ENCODE measurements at places on chromosomes 3 and 15.

- peak; percentile 37 for DNase-seq
Observed at GRCh38 chr3:183449391-183449790, 21.0 kb upstream of the MCF2L2 start.

DNA sequence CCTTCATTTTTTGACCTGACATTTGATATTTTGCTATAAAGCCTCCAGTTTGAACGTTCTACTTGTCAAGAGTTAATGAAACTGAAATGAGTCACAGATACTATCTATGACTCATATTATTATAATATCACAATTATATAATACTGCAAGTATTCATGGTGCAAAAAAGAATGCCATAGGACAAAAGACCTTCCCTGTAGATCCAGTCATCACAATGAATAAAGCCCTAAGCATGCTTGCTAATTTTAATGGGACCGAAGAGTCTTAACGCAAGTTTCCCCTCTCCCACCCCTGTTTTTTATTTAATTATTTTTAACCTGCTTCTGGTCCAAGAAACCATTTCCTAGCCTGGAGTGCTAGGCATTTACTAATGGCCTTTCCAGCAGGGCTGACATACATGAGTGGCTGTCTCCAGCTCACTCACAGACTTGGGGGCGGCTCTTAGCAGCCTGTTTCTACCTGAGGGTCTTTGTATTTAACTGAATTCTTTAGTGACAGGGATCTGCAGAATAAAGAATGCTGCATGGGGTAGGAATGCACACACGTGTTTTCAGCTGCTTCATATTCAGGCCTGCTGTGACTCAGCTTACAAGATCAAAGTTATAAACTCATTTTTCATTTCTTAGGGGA is 61.2 kb downstream of the THBS1 start:
- peak; percentile 47 for DNase-seq

DNA sequence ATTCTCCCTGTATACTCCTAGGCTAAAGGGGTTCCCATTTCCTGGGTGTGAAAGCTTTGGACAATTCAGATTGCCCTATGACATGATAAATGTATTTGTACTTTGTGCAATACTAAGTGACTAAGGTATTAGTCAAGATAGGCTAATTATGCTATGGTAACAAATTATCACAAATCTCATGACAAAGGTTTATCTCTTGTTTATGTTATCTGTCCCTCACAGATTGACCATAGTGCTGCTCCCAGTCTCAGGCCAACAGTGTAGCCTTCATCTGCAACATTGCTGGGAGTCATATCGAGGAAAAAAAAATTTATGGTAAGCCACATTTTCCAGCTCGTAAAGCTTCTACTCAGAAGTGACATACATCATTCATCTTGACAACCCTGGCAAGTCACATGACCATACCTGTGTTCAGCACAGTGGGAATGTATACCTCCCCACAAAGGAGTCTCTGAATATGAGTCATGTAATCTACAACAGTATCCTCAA is 346.2 kb downstream of the IGSF11 start:
- DNase-seq = no peak

- DNase-seq = no peak
Observed at GRCh38 chr3:60584250-60584649, 667.0 kb downstream of the FHIT start.

- DNase-seq = peak; percentile 70
Observed at GRCh38 chr3:24351779-24352469, 142.7 kb downstream of the THRB start.

GRCh38 chr15:75902129-75902557 is 1.5 kb upstream of the FBXO22 start:
- no peak for DNase-seq

DNA sequence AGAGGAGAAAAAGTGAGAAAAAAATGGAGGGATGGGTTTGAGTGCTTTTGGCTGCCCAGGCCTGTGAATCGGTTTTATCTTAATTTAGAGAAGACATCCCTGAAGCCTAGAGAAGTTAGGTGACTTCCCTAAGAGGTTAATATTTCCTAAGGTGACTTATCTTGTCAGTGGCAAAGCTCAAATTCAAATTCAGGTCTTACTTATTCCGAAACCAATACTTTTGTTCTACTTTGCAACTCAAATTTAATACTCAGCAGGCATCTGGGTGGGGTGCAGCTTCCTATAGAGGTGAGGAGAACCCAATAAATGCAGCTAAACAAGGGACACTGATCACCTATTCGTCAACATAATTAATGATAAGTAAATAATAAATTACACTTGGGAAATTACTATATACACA is 54.9 kb upstream of the MYRIP start:
- no peak for DNase-seq

DNA sequence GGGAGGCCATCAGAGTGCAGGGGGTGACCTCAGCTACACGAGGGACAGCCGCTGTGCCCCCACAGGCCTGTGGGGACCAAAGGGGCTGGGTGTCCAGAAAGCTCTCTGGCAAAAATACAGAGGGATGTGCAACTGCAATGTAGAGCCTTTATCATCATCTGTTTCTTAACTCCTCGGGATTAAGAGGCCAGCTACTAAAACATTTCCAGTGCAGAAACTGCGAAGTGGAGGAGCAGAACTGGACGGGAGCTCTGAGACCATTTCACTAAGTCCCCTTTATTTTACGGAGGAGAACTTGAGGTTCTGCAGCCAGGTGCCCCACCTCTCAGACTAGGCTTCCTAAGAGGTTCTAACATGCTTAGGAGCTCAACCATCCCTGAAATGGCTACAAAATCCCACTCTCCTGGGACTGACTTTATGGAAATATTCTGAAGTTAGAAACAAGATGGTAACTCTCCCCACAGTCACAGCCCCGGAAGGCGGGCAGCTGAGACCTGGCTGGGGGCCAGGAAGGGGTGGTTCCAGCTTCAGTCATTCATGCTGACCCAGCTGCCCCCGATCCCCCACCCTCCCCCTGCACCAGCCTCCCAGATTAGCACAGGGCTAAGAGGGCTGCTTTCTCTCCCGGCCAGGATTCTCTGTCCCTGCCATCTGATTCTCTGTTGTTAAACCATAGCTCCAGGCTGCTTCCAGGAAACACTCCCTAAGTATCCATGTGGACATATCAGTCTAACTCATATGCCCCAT is 40.3 kb downstream of the UMPS start:
- peak; percentile 14 for DNase-seq

DNA sequence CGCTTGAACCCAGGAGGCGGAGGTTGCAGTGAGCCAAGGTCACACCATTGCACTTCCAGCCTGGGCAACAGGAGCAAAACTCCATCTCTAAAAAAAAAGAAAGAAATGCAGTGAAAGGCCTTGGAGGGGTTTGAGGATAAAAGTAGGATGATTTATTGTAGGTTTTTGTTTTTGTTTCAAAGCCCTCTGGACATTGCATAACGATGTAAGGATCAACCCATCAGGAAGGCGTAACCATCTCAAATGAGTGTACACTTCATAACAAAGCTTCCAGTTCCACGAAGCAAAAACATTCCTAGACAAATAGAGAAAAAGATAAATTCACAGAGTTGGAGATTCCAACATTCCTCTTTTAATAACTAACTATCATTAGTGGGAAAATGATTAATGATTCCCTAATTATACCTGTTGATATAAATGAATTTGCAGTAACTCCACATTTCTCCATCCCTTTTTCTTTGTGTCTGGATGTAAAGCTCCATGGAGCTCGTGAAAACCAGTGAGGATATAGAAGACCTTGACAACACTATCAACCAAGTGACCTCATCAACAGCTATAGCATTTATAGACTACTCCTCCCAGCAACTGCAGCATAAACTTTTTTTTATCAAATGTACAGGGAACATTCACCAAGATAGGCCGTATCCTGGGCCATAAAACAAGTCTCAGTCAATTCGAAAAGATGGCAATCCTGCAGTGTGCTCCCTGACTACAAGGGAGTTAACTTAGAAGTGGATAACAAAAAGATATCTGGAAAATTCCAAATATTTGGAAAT is 48.7 kb upstream of the PPP4R2 start:
- no peak for DNase-seq

- no peak for DNase-seq
Observed at GRCh38 chr15:67776600-67776999, 48.7 kb upstream of the SKOR1 start.

- peak; percentile 79 for DNase-seq
Observed at GRCh38 chr15:81548365-81549130, 174.5 kb upstream of the TMC3 start.

DNA sequence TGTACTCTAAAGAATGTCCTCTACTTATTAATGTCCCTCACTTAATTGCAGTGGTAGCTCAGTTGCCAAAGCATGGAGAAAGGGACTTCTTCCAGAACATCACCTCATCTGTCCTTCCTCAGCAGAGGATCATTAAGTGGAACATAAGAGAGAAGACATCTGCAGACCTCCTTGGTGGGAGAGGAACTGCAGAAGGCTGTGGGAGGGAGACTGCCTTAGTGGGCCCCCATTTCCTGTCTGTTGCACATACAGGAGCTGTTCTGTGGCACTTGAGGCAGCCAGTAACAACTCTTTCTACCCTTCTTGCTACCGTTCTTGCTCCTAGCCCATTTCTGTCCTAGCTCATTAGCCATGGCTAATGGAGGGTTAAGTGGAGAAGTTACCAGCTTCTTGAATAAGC is 33.6 kb downstream of the HPS3 start:
- DNase-seq = no peak

- peak; percentile 35 for DNase-seq
Observed at GRCh38 chr3:185789891-185790830, 34.7 kb downstream of the IGF2BP2 start.

DNA sequence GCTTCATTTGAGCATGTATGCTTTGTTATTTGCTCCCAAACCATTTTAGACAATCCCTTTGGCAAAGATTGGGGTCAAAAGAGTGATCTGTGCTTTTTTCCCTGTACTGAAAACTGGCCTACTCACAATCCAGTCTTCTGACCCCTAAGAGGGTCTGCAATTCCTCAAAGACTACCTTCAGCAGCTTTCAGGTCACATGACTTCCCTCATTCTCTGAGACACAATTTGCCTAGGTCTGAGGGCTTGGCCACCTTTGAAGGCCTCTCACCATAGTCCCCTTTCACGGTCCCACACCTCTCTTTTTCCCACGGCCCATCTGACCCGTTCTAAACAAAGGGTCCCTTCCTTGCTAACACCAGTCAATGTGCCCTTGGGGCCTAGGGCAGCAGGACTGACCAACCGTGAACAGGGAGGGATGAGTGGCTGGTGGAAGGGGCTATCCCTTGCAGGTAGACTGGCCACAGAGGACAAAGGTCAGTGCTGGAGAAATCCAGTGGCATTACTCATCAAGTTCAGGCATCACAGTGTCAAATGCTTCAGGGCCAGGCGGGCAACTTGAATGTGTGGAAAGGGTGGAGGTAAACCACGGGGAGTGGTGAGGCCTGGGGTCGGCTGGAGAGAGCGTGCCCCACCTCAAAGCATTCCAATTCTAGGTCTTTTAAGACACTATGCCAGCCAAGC is 10.8 kb downstream of the RASL12 start:
- DNase-seq = no peak

DNA sequence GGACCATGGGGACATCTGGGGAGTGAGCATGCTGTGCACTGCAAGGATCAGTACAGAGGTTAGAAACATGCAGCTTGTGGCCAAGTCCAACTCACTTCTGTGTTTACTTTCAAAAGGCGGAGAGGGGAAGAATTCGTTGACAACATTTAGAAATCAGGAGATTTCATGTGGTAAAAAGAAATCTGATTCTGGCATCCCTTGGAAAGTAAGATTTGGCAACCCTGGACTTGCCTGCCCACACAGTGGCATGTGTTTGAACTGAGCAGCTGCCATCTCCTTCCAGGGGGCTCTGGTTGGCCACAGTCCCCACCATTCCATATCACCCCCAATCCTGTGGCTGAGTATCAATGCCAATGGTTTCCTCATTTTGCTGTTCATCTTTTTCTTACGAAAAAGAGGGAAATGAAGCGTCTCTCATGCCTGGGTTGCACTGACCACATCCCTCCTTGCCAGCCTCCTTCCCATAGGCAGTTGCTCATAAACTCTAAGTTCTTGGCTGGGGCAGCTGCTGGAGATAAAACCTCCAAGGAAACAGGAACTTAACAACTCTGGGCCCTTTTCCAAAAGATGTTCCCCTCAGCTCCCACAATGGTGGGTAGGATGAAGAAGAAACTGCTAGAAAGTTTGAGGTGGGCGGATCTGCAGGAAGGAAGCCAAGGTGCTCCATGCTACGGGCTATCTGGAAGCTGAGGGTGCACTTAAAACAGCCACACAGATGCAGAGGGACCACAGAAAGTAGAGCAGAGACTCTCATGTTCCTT is 29.2 kb downstream of the SLC6A11 start:
- no peak for DNase-seq

GRCh38 chr3:62954580-62954979 is 79.4 kb upstream of the CADPS start:
- no peak for DNase-seq

DNA sequence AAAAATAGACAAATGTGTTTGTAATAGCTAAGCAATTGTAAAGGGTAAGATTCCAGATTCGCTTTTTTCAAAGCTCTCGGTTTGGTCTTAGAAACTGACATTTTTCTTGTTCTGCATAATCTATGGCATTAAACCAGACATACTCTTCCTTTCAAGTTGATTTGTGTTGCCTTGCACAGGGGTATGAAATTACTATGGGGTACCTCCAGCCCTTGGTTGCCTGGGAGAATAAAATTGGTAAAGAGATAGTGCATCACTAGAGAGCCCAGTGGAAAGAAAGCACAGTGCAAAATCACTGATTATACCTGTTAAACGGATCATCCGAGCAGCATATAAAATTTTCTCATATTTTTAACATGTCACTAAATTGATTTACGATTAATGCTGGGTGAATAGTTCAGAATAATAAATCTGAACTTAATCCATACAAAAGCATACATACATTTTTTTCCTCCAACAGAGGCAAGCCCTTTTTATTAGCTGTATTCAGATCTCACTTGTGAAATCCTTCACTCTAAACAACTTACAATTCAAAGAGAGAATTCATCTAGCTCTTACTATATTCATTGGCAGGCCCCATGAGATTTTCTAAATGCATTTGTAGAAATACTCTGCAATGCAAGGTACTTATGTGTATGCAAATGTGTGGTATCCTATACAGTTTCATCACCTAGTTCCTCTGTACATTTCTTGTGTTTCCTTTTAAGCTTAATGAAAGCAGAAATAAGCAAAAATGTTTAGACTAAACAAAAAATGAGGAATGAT is 224.4 kb downstream of the ROBO1 start:
- DNase-seq = no peak

DNA sequence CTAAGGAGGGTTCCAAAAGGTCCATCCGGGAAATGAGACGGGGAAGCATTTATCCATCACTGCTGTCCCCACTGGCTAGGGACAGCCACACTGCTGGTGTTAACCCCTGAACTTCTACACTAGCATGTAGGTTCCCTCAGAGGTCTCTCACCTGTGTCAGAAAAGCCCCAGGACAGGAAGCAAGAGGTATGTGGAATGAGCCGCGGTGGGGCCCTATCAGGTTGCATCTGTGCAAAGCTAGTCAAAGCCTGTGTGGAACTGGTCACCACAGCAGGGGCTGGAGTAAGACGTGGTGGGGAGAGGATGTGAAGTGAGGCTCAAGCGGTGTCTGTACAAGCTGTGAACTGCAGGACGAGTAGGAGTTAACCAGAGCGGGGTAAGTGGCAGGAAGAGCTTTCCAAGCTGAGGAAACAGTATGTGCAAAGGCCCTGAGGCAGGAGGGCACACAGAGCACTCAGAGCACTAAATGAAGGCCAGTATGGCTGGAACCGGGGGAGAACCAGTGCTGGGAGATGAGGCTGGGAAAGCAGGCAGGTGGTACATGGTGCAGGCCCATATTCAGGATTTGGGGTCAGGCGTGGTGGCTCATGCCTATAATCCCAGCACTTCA is 57.8 kb downstream of the MEGF11 start:
- no peak for DNase-seq
